Left kidney (tissue), 8 donors: ENCODE measurements at places on chromosomes 3 and 15.

- DNase-seq: peak; percentile 88
These were observed 795 bp upstream of the MYNN start for GRCh38 chr3:169772305-169772896.

DNA sequence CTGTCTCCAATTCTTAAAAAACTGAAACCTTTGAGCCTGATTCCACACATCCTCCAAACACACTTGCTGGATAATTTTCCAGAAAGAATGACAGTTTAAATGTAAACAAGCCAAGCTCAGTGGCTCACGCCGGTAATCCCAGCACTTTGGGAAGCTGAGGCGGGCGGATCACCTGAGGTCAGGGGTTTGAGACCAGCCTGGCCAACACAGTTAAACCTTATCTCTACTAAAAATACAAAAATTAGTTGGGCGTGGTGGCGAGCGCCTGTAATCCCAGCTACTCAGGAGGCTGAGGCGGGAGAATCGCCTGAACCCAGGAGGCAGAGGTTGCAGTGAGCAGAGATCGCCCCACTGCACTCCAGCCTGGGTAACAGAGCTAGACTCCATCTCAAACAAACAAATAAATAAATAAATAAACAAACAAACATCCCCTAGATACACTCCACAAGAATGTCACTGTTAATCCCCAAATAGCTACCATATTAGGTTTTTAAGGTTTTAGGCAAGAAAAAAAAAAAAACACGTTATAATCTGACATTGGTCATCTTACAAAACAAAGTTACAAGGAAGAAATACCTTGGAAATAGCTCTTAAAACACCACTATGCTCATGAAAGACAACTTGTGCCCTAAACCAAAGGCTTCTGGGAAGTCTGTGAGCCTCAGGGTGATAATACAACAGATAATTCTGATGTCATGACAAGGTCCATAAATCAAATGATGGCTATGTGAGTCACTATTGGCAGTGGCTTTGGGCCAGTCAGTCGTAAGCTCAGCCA is 13.2 kb downstream of the TNIK start:
- no peak for DNase-seq

DNA sequence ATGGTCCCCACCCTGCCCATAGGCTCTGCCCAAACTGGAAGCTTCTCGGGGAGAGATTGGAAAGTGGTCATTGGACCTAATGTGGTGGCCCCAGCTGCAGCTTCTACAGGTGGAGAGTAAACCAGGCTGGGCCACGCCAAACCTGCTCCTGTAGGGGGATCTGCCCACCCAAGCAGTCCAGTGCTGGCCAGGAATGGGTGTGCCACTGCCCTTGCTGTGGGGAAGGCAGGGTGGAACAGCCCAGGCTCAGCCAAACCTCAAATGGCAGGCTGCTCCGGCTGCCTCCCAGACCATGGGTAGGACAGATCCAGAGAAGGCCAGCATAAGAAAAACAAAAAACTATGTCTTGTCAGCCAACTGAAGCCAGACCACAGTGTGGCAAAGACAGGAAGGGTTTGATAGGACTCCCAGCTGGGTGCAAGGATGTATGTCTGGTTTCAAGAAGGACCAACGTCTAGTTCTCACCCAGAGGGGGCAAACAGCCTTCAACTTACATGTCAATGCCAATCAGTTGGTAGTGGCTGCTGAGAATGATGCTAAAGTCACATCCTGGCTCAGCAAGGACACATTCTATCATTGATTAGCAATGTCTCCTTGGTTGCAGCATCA is 267.3 kb downstream of the UACA start:
- no peak for DNase-seq

DNA sequence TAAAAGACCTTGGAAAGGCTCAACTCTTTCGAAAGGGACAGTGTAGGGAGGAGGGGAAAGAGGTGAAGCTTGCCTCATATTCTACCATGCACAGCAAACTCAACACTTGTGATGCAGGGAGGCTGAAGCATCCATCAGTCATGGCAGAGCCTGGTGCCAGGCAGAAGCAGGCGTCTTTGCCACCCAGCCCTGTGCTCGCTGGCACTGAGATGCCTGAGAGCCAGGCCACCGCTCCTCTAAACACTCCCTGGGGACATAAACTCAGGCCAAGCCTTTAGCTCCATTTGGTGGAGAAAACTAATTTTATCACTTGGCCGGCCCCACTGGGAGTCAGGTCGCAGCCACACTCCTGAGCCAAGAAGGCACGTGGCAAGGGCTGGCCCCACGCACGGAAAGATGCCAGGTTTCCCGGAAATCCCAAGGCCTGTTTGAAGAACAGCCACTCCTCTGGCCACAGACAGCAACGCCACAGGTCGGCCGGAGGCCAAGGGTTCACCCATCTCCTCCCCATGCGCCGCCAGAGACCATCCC is 30.7 kb downstream of the XXYLT1 start:
- no peak for DNase-seq

DNA sequence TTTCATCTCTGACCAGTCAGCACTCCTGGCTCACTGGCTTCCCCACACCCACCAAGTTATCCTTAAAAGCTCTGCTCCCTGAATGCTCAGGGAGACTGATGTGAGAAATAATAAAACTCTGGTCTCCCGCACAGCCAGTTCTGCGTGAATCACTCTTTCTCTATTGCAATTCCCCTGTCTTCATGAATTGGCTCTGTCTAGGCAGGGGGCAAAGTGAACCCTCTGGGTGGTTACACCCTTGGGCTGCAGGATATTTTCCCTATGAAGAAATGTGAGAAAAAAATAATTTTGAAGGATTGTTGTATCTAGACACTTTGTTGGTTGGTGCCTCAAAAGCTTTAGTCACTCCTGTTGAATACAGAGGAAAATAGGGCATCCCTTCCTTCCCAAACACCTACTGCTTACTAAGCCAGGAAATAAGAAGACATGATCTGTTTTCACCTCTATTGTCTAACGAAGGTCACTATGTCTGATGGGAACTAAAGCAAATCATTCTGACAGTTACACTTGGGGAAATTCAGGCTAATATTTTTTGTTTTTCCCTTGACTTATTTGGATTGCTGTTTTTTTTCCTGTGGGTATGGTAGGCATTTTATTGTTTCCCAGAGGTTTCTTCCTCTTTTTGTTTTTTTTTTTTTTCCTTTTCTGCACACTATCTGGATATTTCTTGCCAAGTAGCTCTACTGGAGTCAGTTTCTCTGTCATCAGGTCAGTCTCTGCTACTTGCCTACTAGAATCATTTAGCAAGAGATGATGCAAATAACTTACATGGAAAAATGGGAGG is 15.3 kb upstream of the TNFSF10 start:
- no peak for DNase-seq
